ENCODE measurements at places on chromosomes 7 and 10. TPM values are rescaled to one million over a fixed set of nuclear protein-coding genes. Genes with fewer than 3 reads are reported as not detected.

The SPDYE8 gene
- not detected for total RNA-seq

- ATAC-seq, result no peak
These were observed 111.7 kb downstream of the PARP12 start for GRCh38 chr7:139950881-139951525.

The TACR2 gene
- total RNA-seq, result 1.2 TPM

The NEUROD6 gene
- not detected for total RNA-seq

GRCh38 chr10:83310688-83311087 lies 828.6 kb upstream of the GHITM start:
- ATAC-seq, result no peak

DNA sequence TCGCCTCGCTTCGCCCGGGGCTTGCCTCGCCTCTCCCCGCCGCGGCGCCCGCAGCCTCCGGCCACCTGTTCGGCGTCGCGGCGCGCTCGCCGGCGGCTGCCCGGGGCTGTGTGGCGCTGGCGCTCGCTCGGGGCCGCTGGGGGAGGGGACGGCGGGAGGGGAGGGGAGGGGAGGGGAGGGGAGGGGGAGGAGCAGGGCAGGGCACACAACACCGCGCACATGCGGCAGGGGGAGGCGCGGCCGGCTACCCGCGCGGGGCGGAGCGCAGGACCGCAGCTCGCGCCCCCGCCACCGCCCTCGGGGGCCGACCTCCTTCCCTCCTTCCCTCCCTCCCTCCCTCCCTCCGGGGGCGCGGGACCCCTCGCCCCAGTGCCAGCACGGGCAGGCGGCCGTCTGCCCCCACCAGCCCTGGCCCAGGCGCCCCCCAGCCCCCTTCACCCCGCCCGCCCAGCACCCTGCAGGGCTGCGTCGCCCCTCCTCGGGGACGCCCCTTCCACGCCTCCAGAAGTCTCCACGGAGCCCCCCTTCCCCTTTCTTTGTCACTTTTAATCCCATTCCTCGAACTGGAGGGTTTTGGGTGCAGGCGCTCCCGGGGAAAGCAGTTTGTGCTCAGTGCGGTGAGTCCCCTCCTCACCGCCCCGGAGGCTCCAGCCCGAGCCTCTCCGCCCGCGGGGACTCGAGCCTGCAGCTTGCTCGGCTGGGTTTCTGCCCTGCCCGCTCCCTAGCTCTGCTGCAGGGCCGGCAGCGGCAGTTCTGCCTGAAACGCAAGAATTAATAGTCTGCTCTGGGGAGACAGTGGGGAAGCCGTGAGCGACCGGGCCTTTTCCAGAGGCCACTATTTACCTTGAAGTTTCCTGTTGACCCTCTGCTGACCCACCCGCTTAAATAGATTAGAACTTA lies at the start of gene PARD3:
Gene PARD3, minus strand, starts transcription at position 112 of the 900 bp plus-strand sequence. CDS start 301 bp downstream, outside the sequence.
- ATAC-seq, result peak; percentile 83

The ITGB8 gene
- 16.3 TPM for total RNA-seq

- no peak for ATAC-seq
These were observed 89.7 kb upstream of the PRKAR2B start for GRCh38 chr7:106954840-106955239.

The TMEM130 gene
- not detected for total RNA-seq

The EIF4EBP2 gene
- total RNA-seq, result 33.0 TPM

The NPY gene
- total RNA-seq, result not detected

The COBL gene
- total RNA-seq, result 10.4 TPM

- ATAC-seq, result no peak
These were observed 1.9 kb upstream of the ZNF212 start for GRCh38 chr7:149237502-149237901.

The CDC123 gene
- 65.0 TPM for total RNA-seq

DNA sequence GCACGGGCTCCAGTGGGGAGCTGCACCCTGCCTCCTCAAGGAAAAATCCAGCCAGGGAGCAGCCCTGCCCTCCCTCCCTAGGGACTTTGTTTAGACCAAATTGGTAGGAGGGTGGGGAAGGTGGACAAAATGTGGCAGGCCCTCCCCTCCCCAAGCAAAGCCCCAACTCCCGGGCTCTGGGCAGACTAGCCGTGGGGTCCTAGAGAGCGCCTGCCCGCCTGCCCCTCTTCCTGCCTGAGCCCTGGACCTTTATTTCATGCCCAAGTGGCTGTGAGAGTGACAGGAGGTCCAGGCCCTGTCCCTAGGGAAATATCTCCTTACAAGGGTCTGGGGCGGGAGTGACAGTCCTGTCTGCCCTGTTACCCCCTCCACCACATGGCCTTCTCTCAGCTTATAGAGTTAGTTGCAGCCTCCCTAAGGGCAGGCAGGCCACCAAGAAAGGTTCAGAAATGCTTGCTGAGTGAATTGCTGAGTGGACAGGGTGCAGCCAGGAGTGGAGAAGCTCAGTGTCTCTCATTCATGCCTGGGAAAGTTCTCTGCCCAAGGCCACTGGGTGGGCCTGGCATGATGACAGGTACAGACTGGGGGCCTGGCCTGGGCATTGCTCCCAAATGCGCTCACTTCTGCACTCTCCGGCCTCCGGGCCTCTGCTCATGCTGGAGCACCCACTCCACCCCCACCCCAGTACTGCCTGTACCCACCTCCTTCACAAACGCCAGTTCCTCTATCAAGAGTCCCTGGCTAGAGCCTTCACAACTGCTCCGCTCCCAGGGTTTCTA lies 25.2 kb downstream of the DNAJB12 start:
- no peak for ATAC-seq

DNA sequence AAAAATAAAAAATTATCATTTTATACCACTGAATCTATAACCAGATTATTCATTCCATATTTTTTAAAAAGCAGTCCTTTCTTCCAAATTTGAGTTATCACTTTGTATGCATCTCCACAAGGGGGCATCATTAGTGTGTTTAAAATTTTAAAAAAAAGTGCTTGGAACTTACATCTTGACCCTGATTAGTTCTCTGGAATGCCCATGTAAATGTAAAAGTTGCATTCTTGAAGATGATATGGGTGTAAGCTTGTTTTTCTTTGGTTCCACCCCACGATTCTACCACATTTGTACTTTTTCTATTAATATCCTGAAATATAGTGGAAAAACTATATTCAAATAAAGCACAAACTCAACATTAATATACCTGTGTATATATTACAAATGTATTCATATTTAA lies 144.9 kb downstream of the ELAPOR2 start:
- no peak for ATAC-seq

- ATAC-seq, result no peak
These were observed 80.3 kb downstream of the OAT start for GRCh38 chr10:124338276-124338925.

- ATAC-seq, result no peak
These were observed 3.8 kb downstream of the PSD start for GRCh38 chr10:102414749-102415148.

DNA sequence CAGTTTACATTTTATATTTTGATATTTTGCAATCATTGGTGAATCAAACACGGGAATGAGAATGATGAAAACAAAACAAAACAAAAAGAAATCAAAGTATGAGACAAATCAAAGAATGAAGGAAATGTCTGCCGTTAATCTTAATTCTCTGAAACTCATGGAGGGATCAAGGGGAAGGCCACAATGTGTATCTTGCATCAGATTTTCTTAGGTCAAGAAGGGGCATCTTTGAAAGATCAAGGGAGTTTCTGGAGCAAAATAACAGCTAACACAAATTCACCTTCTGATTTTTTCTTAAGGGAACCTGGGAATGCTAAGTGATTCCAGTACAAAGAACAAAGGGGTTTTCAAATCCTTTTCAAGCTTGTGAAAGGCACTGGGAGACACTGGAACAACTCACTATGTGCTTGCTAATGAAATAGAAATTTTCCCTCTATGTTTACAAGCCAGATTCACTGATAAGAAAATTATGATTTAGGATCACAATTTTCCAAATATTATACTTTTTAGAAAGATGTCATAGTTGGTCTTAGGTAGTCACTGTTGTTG lies 322.3 kb upstream of the AOAH start:
- no peak for ATAC-seq

The BLNK gene
- total RNA-seq, result 51.3 TPM

The CRYGN gene
- total RNA-seq, result not detected

DNA sequence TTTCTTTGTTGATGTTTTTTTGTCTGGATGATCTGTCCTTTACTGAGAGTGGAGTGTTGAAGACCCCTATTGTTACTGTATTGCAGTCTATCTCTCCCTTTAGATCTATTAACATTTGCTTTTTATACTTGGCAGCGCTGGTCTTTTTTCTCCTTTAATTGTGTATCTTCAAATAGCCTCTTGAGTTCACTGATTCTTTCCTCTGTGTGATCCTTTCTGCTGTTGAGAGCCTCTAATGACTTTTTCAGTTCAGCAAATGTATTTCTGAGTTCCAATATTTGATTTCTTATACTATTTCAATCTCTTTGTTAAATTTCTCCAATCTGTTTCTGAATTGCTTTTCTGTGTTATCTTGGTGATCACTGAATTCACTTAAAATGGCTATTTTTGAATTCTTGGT lies 15.4 kb downstream of the R3HCC1L start:
- ATAC-seq, result no peak

- no peak for ATAC-seq
These were observed 1.6 kb downstream of the FRMD4A start for GRCh38 chr10:14328881-14329672.
